ENCODE measurements at places on chromosomes 6 and 20. TPM values are rescaled to one million over a fixed set of nuclear protein-coding genes. Genes with fewer than 3 reads are reported as not detected.

Gene ELOVL2
- total RNA-seq = 2.3 TPM

Gene SOBP
- total RNA-seq = 20.4 TPM

Gene ROS1
- total RNA-seq = 0.23 TPM

Gene AURKA
- total RNA-seq = 9.2 TPM

Gene PLG
- total RNA-seq = 4.4 TPM

Gene ZNF165
- 3.0 TPM for total RNA-seq

Gene RPL10A
- 2,062 TPM for total RNA-seq

Gene CD83
- total RNA-seq = 15.7 TPM

Gene NKX2-4
- not detected for total RNA-seq

Gene COL12A1
- total RNA-seq = 261 TPM

Gene PNPLA1
- total RNA-seq = 1.1 TPM

Gene LHFPL5
- not detected for total RNA-seq

Gene BAG2
- total RNA-seq = 4.0 TPM

Gene SCRT2
- not detected for total RNA-seq

Gene SIRPB2
- total RNA-seq = 5.5 TPM

Gene SYCP2
- 8.4 TPM for total RNA-seq

Gene C4A
- 48.4 TPM for total RNA-seq

Gene PRL
- total RNA-seq = 0.58 TPM

Gene PTCHD4
- total RNA-seq = 2.1 TPM

Gene UCKL1
- total RNA-seq = 73.6 TPM

Gene TREM2
- 0.99 TPM for total RNA-seq

Gene RHAG
- 6.7 TPM for total RNA-seq

Gene PRPF6
- total RNA-seq = 64.6 TPM

Gene DDO
- total RNA-seq = 2.7 TPM

Gene FAM83B
- total RNA-seq = 13.4 TPM

Gene SLC22A2
- total RNA-seq = 8.6 TPM

Gene OPRM1
- not detected for total RNA-seq

Gene ESF1
- 6.4 TPM for total RNA-seq

Data from metanephros (tissue), 2 donors.